ENCODE measurements at places on chromosomes 7 and 10.
A peak's percentile ranks its signal among the peaks of the same experiment; 100 is the strongest.

GRCh38 chr10:97196223-97197029, 10.7 kb upstream of the SLIT1 start:
- peak; percentile 33 for DNase-seq

DNA sequence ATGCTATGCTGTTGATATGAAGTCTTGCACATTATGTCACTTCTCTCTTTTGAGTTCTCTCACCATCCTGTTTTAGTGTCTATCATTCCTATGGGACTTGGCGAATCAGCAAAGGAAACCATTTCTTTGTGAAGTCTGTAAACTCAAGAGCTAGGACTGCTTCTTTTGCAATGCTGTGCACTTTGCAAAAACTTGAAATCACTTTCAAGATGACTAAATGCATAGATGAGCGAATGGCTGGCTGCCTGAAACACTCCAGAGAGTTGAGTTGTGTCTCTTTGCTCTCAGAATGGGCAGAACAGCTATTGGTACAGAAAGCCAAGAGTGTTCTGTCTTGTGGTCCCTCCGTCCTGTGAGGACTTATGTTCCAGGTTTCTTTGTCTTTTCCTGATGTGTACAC, 18.3 kb upstream of the ELMO1 start:
- no peak for DNase-seq

- no peak for DNase-seq
These were observed 314.1 kb downstream of the WDR37 start for GRCh38 chr10:1370298-1370697.

DNA sequence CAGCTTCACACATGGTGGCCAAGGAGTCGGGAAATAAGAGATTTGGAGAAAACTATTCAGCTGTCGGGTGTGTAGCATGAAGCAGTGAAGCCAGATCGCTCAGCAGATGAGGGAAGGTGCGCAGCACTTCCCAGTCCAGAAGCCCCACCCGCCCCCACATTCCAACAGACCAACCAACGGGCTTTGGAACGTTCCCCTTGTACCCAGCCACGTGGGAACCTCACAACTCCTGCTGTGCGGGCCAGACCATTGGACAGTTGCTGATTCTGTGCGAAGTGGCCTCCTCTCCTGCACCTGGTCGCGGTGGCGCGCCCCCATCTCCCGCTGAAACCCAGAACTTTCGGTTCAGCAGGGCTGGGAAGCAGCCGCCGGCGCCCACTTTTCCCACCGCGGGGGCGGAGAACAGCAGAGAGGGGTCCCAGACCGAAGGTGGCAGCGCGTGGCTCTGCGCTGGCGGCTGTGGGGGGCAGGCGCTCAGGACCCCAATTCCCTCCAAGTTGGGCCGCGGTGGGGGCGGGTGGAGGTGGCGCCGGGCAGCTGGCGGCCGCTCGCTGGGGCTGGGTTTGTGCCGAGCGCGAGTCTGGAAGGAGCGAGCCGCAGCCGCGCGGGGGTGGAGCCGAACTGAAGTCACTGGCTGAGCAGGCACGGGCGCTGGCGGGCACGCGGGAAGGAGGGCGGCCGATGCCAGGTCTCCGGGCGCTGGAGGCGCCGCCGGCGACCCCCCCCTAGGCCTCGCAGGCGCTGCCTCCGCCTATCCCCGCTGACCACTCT, 1301.5 kb upstream of the SORCS1 start:
- no peak for DNase-seq

DNA sequence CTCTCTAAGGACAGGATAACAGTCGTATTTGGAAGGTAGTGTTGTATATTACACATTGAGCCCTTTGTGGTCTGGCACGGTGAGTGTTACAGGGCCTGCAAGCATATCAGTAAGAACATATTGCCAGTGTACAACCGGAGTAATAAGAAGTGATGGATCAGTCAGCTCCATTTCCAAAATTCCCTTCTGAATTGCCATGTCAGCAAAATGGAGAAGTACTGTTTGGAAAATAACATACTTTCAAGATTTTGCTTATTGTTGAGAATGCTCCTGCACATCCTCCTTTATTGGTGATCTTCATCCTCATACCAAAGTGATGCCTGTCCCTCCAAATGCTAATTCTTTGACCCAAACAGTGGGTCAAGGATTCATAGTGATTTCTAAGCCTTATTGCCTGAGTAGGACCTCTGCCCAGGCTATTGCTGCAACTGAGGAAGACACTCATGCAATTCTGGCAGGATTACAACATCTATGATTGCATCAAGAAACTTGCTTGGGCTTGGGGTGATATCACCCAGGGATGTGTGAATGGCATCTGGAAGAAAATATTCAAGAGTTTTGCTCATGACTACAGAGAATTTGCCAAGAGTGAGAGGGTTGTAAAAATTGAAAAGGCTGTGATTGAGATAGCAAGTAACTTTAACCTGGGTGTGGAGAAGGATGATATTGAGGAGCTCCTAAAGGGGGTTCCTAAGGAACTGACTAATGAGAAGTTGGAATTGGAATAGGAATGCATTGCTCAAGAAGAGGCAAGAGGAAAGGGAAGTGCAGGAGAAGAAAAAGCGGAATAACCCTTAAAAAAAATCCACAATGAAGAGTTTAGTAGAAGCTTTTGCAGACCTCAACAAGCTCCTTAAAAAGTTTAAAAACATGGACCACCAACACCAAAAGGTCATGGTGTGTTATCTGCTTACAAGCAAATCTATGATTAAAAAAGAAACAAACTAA, 452.2 kb upstream of the SORCS1 start:
- no peak for DNase-seq

- DNase-seq: no peak
These were observed 119.9 kb upstream of the TMEM106B start for GRCh38 chr7:12091231-12091630.

DNA sequence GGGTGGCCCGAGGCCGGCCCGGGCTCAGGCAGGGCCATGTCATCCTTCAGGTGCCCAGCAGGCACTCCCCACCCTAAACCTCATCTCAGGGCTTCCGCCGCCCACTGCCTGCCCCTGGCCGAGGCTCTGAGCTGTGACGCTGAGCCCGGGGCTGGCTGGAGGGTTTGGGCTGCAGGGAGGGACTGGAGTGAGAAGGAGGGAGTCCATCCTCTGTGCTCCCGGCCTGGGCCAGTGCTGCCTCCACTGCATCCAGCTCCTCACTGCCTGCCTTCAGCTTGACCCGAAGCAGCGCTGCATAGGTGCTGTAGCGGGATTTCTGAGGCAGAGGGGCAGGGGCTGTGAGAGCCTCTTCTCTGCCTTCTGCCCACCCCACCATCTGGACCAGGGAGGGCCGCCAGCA, 7.6 kb downstream of the NFKB2 start:
- no peak for DNase-seq

DNA sequence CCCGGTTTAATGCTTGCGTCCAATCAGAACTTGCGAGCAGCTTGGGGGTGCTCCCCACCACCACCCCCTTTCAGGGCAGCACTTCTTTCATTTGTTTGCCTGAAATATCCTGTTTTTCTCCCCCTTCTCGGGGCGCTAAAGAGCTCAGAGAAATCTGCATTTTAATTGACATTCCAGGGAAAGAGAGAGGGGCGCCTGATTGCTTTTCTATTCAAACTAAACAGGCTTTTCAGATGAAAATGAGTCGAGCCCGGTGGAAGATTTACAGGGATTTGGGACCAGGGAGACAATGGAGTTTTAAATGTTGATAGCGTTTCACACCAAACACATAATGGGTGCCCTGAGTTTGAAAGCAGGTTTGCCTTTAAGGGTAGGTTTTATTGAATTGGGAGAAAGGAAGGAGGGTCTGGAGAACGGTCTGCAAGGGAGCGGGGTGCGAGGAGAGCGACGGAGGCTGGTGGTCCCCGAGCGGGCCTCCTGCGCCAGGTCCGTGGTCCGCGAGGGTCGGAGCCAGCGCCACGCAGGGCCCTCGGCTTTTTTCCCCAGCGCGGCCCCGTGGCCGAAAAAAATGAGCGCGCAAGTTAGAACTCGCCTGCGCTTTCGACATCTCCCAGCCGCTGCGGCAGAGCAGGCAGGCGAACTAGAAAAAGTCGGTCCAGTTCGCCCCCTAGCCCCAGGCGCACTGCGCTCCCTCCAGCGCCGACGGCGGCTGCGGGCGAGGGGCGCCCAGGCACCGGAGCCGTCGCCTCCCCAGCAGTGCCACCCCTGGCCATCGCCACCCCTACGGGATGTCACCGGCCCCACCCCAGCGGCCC, 1.3 kb downstream of the FGFR2 start:
- no peak for DNase-seq

DNA sequence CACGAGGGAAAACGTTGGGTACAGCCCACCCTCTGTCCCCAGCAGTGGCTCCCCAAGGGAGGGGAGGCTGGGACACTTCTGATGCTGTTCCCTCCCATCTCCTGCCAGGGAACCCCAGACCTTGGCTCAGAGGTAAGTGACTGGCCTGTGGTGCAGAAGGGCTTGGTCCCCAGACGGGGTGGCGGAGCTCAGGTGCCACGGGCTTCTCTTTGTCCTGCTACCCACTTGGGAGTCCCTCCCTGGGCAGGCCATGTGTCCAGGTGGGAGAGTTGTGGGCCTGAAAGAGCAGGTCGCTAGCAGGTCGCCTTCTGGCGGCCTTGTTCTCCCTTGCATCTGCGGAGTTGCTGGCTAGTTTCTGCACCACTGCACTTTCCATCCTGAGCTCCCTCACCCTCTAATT, 10.1 kb downstream of the ATP5MF start:
- no peak for DNase-seq

- DNase-seq: no peak
These were observed 50.2 kb downstream of the CDK1 start for GRCh38 chr10:60828489-60828852.

DNA sequence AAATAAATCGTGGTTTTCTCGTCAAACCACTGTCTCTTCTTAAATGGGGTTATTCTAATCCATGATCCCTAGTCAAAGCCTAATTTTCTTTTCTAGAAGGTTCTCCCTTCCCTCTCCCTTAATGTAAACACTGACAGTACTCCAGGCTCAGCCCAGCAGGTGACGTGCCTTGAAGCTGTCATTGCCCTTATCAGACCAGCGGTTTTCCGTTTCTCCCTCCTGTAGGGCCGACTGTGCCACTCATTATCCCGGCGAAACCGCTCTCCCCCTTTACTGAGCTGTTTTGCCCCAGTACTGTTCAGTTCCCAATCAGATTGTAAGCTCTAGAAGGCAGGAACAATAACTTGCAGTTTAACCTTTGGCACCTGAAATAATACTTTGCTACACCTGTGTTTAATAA, 153.5 kb upstream of the RHEB start:
- no peak for DNase-seq

DNA sequence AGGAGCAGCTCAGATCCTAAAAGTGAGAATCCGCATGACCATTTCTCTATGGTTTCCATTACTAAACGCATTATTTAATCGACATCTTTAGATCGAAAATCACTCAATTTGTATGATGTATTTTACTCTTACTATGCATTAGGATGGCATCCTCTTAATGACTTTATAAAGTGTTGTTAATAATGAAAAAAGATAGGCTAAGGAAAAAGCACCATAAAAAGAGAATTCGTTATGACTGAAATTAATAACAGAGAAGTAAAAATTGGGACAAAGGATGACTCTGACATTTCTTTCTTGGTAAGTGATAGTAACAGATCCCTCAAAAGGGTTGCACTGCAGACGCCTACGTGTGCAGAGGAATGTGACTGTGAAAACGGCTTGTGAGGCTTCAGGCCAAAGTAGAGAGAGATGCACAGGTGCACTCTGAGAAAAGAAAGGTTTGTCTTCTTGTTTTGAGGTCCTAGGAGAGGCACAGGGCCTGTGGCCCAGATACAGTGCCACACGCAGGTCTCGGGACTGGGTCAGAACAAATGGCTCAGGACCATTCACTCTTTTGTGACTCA, 23.0 kb upstream of the RBM33 start:
- no peak for DNase-seq

DNA sequence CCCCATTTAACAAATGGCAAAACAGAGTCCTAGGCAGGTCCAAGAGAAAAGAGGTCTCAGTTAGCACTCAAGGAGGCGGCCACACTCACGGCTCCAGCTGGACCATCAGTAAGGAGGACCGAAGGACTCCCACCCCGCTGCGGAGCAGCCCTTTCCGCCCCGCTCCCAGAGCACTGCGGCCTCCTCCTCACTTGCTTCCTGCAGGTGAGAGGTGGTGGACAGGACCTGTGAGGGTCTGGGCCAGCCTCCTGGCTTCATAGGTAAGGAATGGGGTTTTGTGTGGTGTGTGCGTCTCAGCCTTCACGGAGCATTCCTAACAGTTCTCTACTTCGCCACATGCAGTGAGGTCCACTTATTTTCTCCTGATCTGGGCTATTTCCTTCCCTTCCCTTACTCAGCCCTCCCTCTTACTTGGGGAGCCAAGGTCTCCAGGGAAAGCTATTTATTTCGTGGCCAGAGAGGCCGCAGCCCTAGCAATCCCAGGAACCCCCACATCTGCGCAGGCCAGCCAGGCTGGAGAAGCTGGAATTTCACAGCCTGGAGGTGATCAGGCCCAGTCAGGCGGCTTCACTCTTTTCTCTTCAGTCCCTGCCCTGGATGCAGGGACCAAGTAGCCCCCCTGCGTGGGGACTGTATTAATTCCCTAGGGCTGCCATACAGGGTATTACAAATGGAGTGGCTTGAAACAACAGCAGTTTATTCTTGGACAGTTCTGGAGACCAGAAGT, 45.9 kb downstream of the ZNF783 start:
- DNase-seq: no peak

GRCh38 chr10:128130051-128130450, 3.8 kb upstream of the MKI67 start:
- no peak for DNase-seq

- DNase-seq: no peak
These were observed 26.4 kb upstream of the GSDME start for GRCh38 chr7:24783698-24784097.

- DNase-seq: no peak
These were observed 44.7 kb downstream of the MXI1 start for GRCh38 chr10:110252151-110252550.

GRCh38 chr7:184294-185264, 7.8 kb upstream of the FAM20C start:
- DNase-seq: no peak

DNA sequence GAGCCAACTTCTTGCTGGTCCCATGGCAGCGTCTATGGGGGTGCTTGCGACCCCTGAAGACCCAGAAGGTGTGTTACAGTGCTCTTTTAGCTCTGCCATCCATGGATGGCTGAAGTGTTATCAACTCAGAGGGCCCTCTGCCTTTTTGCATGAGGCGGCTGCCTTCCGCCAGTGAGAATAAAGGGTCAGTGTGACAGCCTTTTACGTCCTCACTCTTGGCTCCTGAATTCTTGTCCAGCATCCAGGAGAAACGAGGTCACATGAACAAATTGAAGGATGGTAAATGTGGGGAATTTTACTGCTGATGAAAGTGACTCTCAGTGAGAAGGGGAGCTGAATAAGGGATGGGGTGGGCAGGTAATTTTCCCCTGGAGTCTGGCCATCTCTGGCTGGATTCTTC, 24.1 kb downstream of the SSMEM1 start:
- DNase-seq: no peak

DNA sequence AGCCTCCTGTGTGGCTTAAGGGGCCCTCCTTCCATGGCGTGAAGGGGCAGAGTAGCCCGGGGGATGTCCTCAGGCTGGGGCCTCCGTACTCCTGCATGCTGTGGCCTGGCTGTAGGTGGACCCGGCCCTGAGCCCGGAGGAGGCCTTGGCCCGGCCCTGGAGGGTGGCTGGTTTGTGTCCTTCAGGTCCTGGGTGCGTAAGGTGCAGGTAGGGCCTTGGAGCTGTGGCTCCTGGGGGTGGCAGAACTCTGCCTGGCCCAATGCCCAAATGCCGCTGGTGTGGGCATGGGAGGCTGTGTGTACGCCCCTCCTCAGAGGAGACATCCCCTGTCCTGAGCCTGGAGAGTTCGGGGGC, 26.9 kb upstream of the AMZ1 start:
- no peak for DNase-seq

Measured in CD4-positive, CD25-positive, alpha-beta regulatory T cell (primary cell).